Fibroblast of upper back skin (primary cell): ENCODE measurements at places on chromosomes 5 and 9.

DNA sequence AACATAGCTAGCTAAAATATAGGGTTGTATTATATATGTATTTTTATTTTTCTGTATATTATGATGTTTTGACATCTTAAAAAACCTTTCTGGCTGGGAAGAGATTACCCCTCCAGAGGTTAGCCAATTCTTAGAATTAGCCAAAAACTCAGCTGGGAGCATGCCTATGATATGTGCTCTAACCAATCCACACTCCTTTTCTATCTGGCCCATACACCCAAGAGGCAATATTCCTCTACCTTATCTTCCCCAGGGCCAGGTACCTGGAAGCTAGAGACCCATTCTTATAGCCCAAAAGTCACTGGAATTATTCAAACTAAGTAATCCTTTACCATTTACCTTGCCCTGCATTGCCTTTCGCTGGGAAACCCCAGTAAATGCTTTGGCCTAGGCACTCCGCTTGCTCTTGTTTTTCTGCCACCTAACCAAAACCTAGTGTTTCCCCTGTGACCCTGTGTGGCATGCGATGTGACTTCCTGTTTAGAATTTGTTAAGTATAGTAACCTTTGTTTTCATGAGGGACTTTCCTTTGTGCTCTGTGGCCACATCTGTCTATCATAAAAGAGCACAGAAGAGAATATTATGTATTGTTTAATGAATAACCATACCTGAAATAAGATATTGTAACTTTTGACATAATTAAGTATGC lies 37.4 kb downstream of the CSNK1G3 start:
- no peak for DNase-seq

GRCh38 chr9:70030156-70030555 lies 13.5 kb upstream of the MAMDC2 start:
- DNase-seq, result no peak

DNA sequence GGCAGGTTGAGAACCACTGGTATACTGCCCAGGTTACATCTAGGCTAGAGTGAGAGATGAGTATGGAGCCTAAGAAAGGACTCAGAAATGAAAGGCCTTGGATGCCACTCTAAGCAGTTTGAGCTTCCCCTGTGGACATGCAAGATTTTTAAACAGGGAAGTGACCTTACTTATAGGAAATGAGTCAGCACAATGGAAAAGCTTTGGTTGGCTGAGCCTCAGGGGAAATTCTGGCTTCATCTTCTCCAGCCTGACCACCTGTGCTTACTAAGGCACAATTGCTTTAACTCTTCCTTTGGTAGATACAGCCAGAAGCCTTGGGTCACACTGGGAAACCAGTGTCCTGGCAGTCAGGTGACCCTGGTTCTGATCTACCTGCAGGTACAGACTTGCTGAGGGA lies 380.2 kb upstream of the ZNF462 start:
- DNase-seq, result peak; percentile 60

- no peak for DNase-seq
Measured at GRCh38 chr9:124809741-124810500, 33.0 kb downstream of the OLFML2A start.

GRCh38 chr9:124625087-124625486 lies 117.9 kb upstream of the NR5A1 start:
- DNase-seq, result no peak

- no peak for DNase-seq
Measured at GRCh38 chr5:162591724-162592123, 524.2 kb downstream of the GABRG2 start.

GRCh38 chr5:140024928-140025327 lies 18.2 kb downstream of the NRG2 start:
- no peak for DNase-seq

DNA sequence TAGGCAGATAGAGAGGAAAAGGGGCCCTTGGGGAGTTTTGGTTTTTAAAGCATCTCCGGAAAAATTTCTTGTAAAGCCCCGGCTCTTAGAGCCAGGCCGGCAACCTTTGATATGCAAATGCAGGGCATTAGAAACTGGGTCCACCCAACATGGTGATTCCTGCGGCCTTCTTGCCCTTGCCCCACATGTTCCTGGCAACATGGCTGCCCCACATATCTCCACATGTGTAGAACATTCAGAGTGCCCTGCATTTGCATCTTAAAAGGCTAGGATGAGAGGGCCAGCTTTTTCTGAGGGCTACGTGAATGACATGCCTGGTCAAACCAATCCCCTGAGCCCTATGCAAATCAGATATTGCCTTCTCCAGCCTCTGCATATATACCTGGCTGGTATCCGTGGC lies 5.0 kb upstream of the SNAPC3 start:
- DNase-seq, result no peak

DNA sequence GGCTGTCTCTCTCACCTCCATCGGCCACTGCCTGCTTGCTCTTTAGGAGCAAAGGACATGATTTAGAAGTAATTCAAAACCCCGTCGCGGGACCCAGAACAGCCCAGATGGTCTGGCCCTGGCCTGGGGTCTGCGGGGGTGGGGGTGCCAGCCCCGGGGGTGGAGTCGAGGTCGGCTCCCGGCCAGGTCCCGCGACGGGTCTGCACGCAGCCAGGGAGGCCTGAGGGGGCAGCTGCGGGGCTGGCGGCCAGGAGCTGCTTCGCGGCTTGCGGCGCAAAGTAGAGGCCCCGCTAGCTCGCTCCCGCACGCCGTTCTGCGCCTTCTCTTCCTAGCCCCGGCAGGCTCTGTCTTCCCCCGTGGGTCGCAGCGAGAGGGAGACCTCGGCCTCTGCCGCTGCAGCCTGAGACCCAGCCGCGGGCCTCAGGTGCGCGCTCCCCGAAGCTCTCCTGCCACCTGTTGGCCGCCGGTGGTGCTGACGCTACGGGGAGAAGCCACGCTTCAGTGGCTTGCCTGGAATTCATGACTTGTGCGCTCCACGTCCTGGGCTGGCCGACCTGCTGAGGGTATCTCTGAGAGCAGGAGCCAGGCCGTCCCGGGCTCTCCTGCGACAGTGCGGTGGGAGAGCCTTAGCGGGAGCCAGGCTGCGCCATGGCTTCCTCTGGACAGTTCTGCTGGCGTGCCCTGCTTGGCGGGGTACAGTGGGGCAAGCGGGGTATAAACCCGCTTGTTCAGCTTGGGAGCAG lies 157.2 kb upstream of the PITX1 start:
- peak; percentile 72 for DNase-seq

GRCh38 chr5:150783422-150783928 lies 4.9 kb downstream of the SMIM3 start:
- DNase-seq, result peak; percentile 93

DNA sequence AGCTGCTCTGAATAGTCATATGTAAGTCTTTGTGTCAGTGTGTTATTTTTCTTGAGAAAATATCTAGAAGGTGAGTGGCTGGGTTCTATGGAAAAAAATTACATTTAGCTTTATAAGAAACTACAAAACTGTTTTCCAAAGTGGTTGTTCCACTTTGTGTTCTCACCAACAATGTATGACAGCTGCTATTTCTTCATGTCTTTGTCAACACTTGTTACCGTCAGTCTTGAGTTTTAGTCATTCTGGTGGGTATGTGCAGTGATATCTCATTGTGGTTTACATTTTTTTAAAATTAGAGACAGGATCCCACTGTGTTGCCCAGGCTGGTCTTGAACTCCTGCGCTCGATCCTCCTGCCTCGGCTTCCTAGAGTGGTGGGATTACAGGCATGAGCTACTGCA lies 246.4 kb downstream of the PJA2 start:
- DNase-seq, result no peak

GRCh38 chr5:53643445-53643844 lies 83.0 kb downstream of the NDUFS4 start:
- no peak for DNase-seq

DNA sequence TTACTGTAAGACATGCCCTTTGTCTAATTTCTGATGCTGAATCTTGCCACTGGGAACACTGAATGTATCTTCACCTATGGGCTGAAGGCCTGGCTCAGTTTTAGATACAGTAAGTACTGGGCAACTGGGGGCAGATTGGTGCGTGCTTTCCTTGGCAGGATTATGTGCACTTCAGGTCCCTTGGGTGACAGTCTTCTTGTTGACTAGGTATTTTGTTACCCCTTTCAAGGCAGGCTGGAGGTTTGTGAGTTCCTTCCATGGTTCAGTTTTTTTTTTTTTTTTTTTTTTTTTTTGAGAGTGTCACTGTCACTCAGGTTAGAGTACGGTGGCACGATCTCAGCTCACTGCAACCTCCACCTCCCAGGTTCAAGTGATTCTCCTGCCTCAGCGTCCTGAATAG lies 7.6 kb downstream of the ZMAT2 start:
- DNase-seq, result no peak

- no peak for DNase-seq
Measured at GRCh38 chr9:92185096-92185495, 69.9 kb upstream of the SPTLC1 start.

DNA sequence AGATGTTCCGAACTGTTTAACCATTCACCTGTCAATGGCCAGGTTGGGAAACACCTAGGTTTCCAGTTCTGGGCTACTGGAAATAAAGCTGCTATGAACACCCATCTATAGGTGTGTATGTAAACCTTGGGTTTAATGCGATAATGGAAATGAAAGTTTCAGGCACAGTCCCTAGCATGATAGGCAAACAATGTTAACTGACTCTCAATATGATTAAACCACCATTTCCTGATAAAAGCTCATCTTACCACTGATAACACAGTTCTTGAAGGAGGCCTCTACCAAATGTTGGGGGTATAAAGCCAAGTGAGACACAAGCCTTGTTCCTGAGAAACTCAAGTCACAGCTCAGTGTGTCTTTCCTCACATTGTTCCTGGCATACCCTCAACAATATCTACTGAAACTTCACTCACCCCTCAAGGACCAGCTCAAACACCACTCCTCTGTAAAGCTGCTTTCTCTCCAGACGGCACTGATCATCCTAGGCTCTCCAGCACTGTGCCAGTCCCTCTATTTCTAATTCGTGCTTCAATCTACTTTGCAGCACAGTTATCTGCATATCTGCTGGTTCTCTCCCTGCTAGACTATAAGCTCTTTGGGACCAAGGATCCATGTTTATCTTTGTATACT lies 15.8 kb downstream of the RAB14 start:
- DNase-seq, result no peak

DNA sequence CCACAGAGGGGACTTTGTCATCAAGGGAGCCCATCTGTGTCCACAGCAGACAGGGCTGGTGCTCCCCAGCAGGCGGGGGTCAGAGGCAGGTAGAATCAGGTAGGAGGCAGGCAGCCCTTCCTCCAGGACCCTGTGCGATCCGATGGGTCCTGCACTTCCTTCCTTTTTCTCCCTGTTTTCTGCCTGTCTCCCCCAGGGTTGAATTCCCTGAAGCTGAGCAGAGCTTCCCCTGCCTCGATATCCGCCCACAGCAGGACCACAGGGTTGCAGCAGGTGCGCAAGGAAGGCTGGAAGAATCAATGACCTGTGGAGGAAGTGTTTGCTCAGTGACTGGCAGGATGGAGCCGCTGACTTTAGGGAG lies 69.2 kb downstream of the MRPL36 start:
- no peak for DNase-seq

DNA sequence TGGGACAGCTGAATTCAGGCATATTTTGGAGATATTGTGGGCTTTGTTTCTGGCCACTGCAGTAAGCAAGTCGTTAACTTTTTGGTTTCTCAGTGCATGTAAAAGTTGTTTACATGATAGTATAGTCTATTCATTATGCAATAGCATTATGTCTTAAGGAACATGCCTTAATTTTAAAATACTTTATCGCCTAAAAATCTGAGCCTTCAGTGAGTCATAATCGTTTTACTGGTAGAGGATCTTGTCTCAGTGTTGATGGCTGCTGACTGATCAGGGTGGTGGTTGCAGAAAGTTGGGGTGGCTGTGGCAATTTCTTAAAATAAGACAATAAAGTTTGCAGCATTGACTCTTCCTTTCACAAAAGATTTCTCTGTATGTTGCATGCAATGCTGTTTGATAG lies 5.1 kb downstream of the SCGB3A1 start:
- DNase-seq, result no peak

DNA sequence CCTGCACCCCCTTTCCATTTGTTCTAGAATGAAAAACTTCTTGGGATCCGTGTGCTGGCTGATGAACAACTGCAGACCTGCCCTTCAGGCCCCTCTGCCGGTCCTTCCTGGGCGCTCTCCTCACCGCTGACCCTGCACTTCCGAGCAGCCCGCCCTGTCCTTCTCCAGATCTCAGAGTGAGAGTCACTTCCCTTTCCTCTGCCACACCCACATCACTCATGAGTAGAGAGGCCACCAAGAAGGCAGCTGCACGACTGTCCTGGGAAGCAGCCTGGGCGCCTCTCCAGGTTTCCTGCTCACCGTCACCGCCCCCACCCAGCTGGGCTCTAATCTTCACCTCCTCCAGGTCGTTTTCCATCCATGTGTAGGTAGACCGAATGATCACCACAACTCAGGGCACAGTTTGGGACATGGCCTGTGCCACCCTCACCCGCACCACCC lies 35.0 kb upstream of the NSMF start:
- no peak for DNase-seq

- DNase-seq, result peak; percentile 44
Measured at GRCh38 chr5:177402271-177403043, 2.0 kb upstream of the PFN3 start.

GRCh38 chr5:141919218-141920119 lies 4.2 kb upstream of the DELE1 start:
- DNase-seq, result no peak

GRCh38 chr5:95818181-95819147 lies 4.1 kb downstream of the GLRX start:
- DNase-seq, result no peak
